Mesenteric fat pad (tissue), 1 donor: ENCODE measurements at places on chromosomes 16 and 17. TPM values are rescaled to one million over a fixed set of nuclear protein-coding genes. Genes with fewer than 3 reads are reported as not detected.

GRCh38 chr17:17808706-17809432 is 27.9 kb downstream of the SREBF1 start:
- no peak for DNase-seq

DNA sequence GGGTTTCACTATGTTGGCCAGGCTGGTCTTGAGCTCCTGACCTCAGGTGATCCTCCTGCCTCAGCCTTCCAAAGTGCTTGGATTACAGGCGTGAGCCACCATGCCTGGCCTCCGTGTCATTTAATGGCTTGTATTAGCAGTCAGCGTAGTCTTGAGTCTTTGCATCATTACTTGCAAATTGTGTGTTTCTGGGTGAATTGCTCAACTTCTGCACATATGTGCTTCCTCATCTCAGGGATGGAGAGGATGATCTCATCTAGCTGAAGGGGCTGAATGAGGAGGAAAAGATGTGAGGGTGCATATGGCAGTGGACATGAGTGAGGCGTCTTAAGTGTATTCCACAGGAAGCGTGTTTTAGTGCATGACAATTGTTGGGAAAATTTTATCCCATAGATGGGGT is 155.8 kb downstream of the SNX29 start:
- no peak for DNase-seq

Gene OR4D1
- total RNA-seq = not detected

- DNase-seq = no peak
Measured at GRCh38 chr16:7547736-7548135, 215.1 kb downstream of the RBFOX1 start.

DNA sequence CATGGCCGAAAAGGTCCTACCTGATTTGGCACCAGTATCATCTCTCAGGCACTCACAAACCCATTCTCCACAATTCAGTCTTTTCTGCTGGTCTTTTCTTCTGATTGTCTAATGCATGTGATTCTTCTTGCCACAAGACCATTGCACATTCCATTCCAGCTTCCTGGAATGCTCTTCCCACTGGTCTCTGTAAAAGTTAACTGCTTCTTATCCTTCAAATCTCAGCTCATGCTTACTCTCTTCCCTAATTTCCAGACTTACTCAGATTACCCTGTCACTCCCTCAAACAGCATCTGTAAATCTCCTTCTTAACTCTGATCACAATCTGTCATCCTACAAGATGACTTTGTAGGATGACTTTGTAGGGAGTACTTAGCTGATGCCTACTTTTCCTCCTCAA is 320.2 kb downstream of the MAP2K6 start:
- no peak for DNase-seq

GRCh38 chr17:82698974-82699442 is 510 bp upstream of the RAB40B start:
- no peak for DNase-seq

GRCh38 chr17:21289175-21289901 is 4.8 kb downstream of the MAP2K3 start:
- DNase-seq = no peak

DNA sequence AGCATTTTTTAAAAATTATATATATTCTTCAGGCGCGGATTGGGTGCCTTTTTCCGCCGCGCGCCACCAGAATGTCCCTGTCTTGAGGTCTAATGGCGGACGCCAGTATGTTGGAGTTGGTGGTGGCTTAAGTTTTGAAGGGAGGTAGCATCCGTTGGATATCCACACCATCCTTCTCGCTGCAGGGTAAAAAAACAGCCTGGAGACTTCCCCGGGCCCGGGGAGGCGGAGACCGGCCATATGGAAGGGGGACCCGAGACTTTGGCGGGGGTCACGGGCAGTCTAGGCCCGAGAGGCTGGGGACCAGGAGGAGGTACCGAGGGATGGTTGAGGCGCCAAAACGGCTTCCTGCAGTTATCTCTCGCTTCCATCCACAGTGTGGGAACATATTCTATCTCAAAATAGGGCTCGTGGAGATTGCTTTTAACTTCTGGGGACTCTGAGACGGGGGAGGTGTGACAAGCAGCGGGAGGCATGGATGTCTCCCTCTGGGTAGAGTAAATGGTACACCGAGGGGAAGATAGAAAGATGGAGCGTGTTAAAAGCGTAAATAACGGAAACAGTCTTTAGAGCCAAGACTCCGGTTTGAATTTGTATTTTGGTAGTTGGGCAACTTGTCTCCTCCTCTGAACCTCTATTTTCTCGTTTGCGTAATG is at the start of gene SF3B3:
Gene SF3B3, plus strand, starts transcription at position 74 of the 656 bp plus-strand sequence. CDS start 2,841 bp downstream, outside the sequence.
- no peak for DNase-seq

GRCh38 chr16:84308120-84308519 is 13.4 kb downstream of the WFDC1 start:
- no peak for DNase-seq
